ENCODE measurements at places on chromosomes 7 and 10.

- no peak for DNase-seq
Measured at GRCh38 chr10:7457478-7458316, 46.9 kb upstream of the SFMBT2 start.

DNA sequence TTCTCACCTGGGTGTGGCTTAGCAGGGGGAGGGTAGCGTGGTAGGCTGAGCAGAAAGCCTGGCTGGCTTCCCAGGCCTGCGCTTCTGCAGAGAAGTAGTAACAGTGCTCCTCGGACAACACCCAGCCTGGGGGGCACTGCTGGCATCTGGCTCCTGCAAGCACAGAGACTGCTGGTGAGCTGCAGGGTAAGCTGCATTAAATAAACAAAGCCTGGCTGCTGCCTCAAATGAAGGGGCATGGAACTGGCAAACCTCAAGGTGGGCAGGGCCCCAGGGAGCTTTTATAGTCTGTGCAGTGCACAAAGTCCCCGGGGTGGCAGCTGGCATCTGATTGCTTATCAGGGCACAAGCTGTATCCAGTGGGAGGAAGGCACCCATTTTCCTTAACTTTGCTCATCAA is 3.9 kb downstream of the KLRG2 start:
- no peak for DNase-seq

DNA sequence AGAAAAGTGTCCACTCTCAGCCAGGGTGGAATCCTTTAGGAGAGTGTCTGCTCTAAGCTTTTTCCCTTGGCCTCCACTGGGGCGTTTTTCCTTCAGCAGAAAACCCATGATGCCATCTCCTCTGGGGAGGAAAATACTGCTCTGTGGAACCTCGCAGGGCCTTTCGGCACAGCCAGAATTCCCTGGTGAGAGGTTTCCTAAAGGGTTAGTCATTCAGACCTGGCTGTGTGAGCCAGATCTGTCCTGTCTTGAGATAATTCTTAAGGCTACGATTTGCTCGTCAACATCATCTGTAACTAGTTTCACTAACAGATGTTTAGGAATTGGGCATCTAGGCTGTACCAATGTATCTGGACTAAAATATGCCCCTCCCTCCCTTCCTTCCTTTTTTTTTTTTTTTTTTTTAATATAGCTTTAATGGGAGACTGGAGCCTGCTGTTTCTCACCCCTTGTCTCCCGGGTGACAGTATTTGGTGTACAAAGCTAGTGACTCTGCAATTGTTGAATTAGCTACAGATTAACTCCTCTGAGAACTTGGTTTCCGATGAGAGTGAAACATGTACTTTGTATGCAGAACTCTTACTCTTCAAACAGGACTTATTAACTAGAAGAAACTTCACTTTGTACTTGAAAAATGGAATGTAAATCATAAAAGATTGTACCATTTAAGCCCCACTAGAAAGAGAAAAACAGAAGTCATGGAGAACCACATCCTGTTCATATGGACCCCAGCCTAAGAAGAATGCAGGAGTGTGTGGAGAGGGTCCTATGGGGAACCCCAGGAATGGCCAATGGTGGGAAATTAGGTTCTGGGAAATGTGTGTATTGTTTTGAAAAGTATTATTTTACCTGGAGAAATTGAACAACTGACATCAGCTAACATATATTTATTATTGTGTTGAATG is 230.9 kb downstream of the CAMK1D start:
- DNase-seq = no peak

GRCh38 chr10:121732656-121733445 is 134.6 kb upstream of the FGFR2 start:
- no peak for DNase-seq

GRCh38 chr7:106177300-106177690 is 65.2 kb upstream of the SYPL1 start:
- no peak for DNase-seq

- no peak for DNase-seq
Measured at GRCh38 chr10:34061841-34062240, 727.4 kb upstream of the NRP1 start.

DNA sequence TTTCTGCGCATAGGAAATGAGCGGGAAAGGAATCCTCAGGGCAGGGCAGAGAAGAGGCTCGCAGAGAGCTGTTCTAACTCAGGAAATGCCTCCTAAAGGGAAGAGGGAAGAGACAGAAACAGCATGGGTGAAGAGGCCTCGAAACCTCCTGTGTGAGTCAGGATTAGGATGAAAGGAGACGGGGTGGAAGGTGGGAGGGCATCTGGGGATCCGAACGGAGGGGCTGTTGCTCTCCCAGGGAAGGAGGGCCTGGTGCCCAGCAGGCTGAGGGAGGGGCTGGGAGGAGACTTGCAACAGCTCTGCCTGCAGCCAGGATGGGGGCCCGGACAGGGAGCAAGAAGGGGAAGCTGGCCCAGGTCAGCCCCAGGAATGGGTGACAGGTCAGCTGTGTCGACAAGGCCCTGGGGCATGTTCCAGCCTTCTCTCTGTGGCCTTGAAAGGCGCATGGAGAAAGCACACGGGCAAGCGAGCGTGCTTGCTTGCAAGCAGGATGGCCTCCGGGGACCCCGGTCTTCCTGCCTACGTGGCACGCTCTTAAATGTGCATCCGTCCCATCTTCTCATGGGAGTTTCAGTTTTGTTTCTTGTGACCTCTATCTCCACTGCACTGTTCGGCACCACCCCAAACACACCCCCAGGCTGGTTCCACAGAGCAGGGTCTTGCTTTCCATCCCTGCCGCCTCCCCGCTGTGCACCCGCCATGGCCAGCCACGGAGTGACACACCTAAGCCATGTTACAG is 63.5 kb downstream of the HIPK2 start:
- DNase-seq = no peak

DNA sequence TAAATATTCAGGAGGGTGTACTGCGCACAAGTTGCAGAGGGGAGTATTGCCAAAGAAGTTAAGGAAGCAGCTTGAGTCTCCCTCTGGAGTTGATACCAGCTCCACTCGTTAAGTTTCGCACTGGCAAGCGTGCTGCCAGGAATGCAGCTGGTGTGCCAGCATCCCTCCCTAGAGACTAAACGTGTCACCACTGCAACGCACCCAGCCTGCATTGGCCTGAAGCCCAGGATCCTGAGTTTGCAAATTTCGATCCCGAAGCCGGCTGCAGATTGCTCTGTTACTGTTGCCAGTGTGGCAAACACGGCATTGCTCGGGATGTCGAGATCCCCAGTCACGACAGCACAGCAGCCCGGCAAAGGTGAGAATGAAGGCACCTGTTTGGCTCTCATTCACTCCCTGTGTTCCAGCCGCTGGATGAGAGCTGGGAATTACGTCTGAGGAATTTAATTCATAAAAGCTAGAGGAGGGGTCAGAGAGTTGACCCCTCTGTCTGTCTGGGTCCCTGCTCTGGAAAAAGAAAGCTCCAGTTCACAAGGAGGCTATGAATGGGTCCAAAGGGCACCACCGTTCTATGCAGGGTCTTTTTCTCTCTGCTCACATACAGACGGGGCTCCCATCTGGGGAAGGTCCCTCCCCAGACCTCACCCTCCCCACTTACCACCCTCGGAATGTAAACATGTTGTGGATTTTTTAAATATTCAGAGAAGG is 61.0 kb downstream of the NRP1 start:
- peak; percentile 85 for DNase-seq

DNA sequence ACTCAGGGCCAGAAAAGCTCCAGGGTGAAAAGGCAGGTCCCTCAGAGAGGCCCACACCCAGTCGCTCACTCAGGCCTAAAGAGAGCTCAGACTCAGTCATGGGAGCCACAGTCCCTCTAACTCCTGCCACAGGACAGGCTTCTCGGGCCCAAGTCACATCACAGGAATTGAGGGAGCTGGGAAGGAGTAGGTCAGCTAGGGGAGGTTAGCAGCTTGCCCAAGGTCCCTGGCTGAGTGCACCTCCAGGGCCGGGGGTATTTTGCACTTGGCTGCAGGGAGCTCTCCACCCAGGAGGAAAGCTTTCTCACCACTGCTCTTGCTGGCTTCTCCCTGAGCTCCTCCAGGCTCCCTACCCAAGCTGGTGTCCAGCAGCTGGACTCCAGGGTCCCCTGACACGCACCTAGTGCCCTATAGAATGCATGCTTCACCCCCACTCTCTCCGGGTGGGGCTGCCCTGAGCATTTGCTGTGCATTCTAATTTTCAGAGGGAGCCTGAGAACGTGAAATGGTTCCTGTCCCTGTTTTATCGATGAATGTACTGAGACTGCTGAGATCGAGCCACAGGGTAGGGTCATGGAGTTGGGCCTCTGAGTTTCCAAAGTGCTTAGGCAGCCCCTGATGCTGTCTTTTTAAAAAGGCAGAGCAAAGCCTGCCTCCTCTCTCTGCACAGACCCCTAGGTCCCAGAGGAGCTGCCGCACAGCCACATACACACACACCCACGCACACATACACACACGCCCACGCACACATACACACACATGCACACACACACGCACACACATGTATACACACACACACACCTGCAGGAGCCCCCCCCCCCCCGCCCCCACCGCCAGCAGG is 37.9 kb upstream of the RET start:
- DNase-seq = no peak

DNA sequence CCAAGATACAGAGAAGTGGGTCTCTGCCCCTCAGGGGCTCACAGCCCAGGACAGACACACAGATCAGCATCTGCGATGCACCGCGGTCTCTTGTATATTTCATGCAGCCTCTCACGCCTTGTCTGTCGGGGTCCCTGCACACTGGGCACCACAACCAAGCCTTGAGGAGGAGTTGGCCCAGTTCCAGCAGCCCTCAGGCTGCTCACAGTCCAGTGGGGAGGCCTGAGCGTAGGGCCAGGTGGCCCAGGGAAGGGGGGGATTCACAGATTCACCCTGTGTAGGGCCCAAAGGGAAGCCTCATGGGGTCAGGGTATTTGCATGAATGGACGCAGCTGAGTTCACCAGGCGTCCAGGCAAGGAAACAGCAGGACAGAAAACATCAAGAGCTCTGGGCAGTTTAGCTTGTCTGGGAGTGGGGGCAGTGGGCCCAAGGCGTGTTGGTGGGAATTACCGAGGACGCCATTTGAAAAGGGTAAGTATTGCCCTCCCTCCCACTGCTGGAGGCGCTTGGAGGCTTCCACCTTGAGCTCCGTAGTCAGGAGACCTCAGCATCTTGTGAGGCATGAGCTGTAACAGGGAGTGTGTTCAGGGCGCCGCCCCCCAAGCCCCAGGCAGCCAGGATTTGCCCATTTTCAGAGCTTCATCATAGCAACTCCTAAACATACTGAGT is 129.1 kb upstream of the CHST15 start:
- DNase-seq = no peak

- DNase-seq = no peak
Measured at GRCh38 chr7:39240864-39241263, 263.2 kb downstream of the POU6F2 start.

DNA sequence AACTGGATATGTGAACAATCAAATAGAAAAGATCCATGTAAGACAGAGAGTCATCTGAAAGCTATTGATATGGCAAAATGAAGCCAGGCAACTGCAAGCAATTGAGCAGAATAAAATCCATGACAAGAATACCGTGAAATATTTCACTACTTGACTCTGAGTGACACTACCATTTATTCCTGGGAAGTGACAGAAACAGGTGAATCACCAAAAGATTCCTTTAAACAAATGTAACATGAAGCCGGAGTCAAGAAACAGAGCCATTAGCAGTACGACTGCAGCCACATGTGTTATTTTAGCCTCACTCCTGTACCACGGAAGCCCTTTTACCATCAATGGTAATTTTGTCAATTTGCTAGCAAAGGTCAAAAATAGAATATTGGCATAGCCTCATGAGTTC is 197.7 kb upstream of the POT1 start:
- DNase-seq = no peak

All from HS-27A (cell line).